Nephron progenitor cell (in vitro differentiated cells): ENCODE measurements at places on chromosomes 1 and 21.

DNA sequence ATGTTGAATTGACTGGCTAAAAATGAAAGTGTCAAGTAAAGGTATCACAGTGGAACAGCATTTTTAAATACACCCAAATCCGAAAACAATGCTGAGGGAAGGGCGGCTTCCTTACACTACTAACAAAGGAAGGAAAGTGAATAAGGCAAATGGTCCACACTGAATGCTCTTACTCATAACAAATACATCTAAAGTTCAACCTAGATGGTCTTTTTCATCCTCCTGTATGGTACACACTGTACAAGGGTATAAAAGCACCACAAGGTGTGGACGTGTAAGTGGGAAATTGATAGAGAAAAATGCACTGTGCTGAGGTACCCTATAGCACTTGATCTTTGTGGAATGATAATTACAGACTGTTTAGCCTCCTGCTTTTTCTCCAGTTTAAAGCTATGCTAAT lies 7.1 kb upstream of the PALMD start:
- no peak for DNase-seq

DNA sequence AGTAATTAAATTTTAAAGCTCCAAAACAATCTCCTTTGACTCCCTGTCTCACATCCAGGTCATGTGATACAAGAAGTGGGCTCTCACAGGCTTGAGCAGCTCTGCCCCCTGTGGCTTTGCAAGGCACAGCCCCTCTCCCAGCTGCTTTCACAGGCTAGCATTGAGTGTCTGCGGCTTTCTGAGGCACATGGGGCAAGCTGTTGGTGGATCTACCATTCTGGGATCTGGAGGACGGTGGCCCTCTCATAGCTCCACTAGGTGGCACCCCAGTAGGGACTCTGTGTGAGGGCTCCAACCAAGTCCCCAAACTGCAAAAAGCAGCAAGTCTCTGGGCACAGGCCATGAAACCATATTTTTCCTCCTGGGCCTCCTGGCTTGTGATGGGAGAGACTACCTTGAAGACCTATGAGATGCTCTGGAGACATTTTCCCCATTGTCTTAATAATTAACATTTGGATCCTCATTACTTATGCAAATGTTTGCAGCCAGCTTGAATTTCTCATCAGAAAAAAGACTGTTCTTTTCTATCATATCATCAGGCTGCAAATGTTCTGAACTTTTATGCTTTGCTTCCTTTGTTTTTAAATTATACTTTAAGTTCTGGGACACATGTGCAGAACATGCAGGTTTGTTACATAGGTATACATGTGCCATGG lies 554.1 kb upstream of the OLFM3 start:
- peak; percentile 10 for DNase-seq

- no peak for DNase-seq
These were observed 173.7 kb downstream of the HIVEP3 start for GRCh38 chr1:41745022-41745421.

- DNase-seq, result peak; percentile 39
These were observed 69.9 kb upstream of the COG2 start for GRCh38 chr1:230572121-230573105.

GRCh38 chr21:31098576-31099005 lies 60.3 kb upstream of the KRTAP19-8 start:
- DNase-seq, result peak; percentile 85

- no peak for DNase-seq
These were observed 12.6 kb downstream of the NTPCR start for GRCh38 chr1:232962761-232963745.

DNA sequence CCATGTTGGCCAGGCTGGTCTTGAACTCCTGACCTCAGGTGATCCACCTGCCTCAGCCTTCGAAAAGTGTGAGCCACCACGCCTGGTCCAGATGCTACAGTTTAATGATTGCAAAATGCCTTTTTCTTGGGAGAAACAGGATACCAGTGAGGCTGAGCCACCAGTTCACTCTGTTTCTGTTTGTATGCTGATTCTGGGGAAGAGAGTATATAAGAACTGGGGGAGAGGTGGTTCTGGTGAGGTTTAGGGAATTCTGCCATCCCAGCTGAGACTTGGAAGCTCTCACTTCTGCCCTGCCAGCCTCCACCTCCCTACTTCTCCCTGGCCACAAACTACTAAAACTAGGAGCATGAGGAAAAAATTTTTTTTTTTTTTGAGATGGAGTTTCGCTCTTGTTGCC lies 8.1 kb upstream of the PMF1 start:
- DNase-seq, result no peak

- DNase-seq, result no peak
These were observed 74.3 kb upstream of the SIPA1L2 start for GRCh38 chr1:232704256-232704655.

DNA sequence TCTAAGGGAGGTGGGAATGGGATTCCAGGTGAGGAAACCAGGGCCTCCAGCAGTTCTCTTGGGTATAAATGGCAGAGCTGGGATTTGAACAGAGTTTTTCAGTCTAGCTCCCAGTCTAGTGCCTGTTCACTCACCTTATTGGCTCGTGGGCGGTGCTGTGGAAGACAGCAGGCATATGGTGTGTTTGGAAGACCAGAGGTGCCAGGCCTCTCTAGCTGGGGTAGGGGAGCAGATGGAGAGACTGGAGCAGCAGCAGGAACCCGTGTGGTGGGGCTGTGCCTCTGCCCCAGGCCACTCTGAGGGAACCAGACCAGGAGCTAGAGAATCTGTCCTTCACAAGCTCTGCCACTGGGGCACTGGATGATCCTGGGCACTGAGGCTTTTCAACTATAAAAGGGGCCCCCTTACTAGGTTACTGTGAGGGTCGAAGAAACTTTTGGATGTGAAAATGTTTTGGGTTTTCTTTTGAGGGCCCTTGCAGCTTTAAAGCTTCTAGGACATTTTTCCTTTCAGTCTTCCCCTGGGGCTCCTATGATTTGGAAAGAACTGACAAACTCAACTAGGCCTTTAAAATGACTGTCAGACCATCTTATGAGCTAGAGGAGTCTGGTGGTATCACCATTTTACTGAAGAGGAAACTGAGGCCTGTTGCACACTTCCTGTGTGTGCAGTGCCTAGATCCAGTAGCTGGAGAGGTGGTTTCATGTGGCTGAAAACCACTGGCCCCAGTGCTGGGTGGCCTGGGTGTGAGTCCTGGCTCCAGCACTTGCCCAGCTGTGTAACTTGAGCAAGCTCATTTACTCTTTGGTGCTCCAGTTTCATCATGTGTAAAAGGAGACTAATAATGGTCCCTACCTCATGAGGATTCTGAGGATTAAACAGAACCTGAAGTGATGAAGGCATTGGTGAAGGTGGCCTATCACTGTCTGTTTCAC lies 6.1 kb downstream of the DMRTB1 start:
- no peak for DNase-seq

DNA sequence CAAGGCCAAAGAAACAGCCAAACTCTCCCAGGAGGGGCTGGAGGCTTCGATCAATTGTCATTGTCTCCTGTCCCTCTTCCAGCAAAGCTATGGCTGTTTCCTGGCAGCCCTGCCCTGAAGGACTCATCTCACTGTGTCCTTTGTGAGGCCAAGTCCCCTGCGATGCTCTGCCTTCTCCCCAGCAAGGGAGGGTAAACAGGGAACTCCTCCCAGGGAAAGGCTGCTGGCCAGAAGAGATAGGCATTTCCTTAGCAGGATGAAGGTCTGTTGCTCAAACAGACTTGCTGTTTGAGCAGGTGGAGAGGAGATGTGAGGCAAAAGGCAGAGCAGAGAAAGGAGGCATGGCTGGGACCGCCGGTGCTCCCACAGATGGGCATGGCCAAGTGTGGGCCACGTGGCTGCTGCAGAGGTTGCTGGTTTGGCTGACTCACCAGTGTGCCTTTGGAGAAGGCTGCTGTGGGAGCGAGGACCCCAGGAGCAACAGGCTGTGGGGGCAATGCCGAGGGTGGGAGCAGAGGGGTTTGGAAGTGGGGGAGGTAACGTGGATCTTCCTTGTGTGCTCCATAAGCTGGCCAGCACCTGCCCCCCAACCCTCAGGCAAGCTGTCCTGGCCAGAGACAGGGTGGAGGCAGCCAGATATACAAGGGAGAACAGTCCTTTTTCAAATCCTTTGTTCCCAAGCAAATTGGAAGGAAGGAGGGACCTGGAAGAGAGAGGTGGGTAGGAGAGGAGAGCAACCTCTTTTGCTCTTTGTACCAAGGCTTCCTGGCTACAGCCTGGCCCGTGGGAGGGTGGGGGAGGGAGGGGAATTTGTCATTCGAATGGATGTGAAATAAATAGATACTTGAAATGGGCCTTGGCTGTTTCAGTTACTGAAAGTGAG lies 449.8 kb downstream of the SIPA1L2 start:
- no peak for DNase-seq

DNA sequence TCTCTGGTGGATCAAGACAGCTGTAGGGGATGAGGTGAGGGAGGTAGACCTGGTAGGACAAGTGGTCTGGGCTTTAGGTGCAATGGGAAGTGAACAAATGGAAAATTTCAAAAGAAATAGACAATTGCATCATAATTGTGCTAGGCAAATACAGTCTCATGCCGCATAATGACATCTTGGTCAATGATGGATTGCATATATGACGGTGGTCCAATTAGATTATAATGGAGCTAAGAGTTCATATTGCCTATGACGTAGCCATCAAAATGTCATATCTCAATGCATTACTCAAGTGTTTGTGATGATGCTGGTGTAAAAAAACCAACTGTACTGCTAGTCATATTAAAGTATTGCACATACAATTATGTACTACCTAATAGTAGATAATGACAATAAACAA lies 19.0 kb downstream of the KCNK2 start:
- DNase-seq, result no peak

DNA sequence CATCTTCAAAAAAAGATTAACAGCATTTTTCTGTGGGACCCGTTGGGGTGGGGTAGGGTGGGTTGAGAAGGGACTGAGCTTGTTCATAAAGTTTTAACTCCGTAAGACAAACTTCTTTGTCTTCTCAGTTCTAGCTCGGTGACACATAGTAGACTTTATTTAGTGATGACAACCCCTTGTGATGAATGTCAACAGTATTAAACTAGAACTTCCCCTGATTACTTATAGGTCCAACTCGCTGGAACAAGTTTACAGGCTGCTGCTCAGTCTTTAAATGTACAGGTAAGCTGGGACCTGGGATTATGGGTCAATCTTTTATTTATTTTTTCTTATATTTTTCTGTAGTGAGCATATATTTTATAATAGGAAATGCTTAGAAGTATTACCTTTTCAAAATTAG lies 148.4 kb downstream of the CD247 start:
- DNase-seq, result no peak

- no peak for DNase-seq
These were observed 1.5 kb downstream of the FPGT start for GRCh38 chr1:74199504-74199903.

DNA sequence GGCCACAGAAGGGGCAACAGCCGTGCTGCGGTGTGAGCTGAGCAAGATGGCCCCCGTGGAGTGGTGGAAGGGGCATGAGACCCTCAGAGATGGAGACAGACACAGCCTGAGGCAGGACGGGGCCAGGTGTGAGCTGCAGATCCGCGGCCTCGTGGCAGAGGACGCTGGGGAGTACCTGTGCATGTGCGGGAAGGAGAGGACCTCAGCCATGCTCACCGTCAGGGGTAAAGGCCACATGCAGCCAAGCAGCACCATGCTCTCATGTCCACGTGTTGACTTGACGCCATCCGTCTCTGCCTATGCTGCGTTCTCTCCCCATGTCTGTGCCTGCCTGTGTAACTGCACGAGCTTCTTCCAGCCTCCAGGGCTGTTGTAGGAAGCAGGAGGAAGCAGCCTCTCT lies 85.5 kb downstream of the OBSCN start:
- DNase-seq, result no peak

GRCh38 chr1:44303532-44303931 lies 51.5 kb downstream of the ERI3 start:
- DNase-seq, result no peak

GRCh38 chr1:158552296-158552695 lies 1.9 kb downstream of the OR6Y1 start:
- DNase-seq, result no peak

- DNase-seq, result no peak
These were observed 156.0 kb downstream of the PDE4B start for GRCh38 chr1:65948609-65949229.

DNA sequence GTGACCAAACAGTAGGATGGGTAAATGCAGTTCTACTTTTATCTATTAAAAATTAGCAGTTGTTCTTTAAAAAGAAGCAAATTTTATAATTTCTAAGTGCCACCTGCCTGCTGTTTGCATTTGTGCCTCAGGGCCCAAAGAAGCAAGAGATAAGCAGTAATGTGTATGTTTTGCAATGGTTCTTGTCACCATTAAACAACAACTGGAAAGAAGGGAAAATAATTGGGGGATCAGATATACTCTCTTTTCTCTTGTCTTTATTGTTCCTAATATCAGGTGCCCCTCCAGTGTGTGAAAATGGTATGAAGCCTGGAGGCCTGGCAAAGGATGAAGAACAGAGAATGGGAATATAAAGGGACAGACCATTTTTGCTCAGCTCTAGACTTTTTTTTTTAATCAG lies 9.6 kb downstream of the B3GALT2 start:
- DNase-seq, result no peak

DNA sequence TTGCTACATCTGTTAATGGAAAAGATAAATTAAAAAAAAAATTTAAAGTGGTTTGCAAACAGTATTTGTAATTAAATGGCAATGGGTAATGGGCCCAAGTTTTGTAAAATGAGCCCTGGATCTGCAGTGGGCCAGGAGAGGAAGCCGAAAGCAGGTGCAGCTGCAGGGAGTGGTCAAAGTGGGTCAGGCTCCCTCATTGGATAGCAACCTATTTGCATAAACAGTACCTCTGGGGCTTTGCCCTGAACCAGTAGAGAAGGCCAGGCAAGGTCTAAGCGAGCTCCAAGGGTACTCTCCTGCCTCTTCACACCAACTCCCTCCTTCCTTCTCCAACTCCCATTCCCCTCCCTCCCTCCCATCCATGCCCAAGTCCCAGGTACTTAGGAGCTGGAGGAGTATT lies 138.9 kb downstream of the HMGB4 start:
- DNase-seq, result no peak

DNA sequence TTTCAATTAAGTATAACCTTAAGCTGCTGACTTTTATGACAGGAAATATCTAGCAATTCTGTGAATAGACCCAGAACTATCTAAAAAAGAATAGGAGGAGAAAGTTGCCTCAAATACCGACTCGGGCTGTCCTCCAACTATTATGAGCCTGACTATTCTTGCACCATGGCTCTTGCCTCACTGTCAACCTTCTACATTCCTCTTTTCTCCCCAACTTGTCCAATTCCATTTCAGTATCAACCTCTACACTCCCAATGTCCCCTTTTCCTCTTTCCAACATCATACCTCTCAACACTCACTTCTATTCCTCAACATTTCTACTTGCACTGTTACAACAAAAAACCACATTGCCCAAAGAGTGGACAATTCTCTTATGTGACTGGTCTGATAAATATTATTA lies 2.3 kb downstream of the ZZZ3 start:
- DNase-seq, result no peak

GRCh38 chr1:151851886-151852285 lies 1.6 kb downstream of the THEM5 start:
- DNase-seq, result no peak

- no peak for DNase-seq
These were observed 64.0 kb downstream of the DDX20 start for GRCh38 chr1:111819566-111820263.
